Liver (tissue), 10 donors: ENCODE measurements at places on chromosomes 1 and 21.
A peak's percentile ranks its signal among the peaks of the same experiment; 100 is the strongest.

GRCh38 chr1:116957646-116958045 is 43.9 kb upstream of the CD101 start:
- no peaks in the 10 kb centered on the region for H3K27me3 ChIP-seq
- H3K4me3 ChIP-seq, result no peak overlapping the region
- H3K36me3 ChIP-seq, result no peaks in the 10 kb centered on the region
- H3K4me1 ChIP-seq, result no peaks in the 10 kb centered on the region
- no peak overlapping the region for H3K27ac ChIP-seq
- DNase-seq, result no peak

GRCh38 chr1:31335007-31335406 is 37.9 kb downstream of the FABP3 start:
- H3K4me1 ChIP-seq, result no peaks in the 10 kb centered on the region
- DNase-seq, result no peak
- no peaks in the 10 kb centered on the region for H3K27me3 ChIP-seq
- no peaks in the 10 kb centered on the region for H3K36me3 ChIP-seq

DNA sequence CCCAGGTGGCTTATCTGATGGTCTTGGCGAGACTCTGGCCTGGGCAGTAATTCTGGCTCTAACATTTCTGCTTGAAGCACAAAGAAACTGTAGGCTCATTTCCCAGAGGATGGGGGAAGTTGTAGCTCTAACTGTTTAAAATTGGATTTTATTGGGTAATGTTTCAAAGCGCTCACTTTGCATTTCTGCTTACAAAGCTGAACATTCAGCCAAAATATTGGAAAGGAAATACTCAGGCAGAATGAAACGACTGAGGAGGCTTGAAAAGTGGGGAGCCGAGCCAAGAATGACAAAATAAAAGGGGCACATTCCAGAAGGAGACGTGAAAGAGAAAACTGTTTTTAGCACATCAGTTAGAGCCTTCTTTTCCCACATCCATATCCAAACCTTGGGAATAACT is 202.6 kb downstream of the GRIK1 start:
- H3K27me3 ChIP-seq, result no peaks in the 10 kb centered on the region
- no peaks in the 10 kb centered on the region for H3K36me3 ChIP-seq
- no peaks in the 10 kb centered on the region for H3K4me1 ChIP-seq
- no peak overlapping the region for H3K27ac ChIP-seq
- H3K4me3 ChIP-seq, result no peak overlapping the region

GRCh38 chr1:45244660-45245059 is 38.3 kb upstream of the ZSWIM5 start:
- H3K36me3 ChIP-seq, result no peaks in the 10 kb centered on the region
- H3K4me3 ChIP-seq, result no peak overlapping the region
- no peak overlapping the region for H3K27ac ChIP-seq
- H3K27me3 ChIP-seq, result no peaks in the 10 kb centered on the region

- H3K4me1 ChIP-seq, result peaks cover 4% of the 10 kb centered on the region
- no peaks in the 10 kb centered on the region for H3K27me3 ChIP-seq
- H3K4me3 ChIP-seq, result no peak overlapping the region
- no peak overlapping the region for H3K27ac ChIP-seq
Measured at GRCh38 chr1:45746922-45747321, 3.5 kb downstream of the IPP start.

- H3K4me1 ChIP-seq, result no peaks in the 10 kb centered on the region
- no peak overlapping the region for H3K27ac ChIP-seq
- H3K36me3 ChIP-seq, result no peaks in the 10 kb centered on the region
Measured at GRCh38 chr1:103247517-103247916, 139.2 kb upstream of the COL11A1 start.

DNA sequence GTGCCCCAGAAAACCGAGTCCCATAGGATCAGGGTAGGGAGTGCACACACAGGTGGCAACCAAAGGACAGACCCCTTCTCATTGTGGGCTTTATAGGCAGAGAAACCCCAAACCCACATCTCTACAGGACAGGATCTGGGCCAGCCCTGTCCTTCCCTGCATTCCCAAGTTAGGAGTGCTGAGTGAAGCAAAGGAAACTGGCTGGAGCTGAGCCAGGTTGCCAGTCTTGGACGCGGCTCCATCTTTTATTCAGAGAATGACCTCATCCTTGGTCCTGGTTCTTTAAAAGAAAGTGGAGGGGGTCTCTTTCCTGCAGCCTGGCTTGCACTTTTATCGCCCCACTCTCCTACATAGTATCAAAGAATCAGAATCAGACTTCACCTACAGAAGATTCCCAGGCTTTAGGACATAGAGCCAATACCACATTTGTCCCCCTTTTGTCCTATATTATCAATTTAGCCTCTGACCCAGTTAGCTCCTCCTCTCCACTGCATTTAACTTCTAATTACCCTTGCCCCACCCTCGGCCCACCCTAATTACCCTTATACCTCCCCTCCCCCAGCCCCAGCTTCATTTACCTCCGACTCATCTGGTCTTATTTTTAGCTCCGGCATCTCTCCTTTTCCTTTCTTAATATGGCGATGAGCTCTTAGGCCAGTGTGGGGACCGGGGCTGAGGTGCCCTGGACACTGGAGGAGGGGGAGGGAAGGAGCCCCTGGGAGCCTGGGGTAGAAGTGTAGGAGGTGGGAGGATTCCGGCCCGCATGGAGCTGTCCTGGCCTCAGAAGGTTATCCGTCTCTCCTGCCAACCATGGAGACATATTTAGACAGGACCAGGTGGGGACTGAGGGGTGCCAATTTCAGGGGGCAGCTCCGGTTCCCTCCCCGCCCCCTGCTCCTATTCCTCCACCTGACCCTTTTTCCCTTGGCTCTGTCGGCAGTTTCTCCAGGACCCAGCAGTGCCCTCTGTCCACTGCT is at the start of gene CASQ1:
TSS of gene CASQ1 (plus strand) at position 927 of the 977 bp plus-strand sequence. CDS start 177 bp downstream, outside the sequence.
- H3K27me3 ChIP-seq, result no peaks in the 10 kb centered on the region
- H3K36me3 ChIP-seq, result no peaks in the 10 kb centered on the region
- no peak within 1 kb of the TSS for H3K27ac ChIP-seq
- H3K4me1 ChIP-seq, result peaks cover 2% of the 10 kb centered on the region
- DNase-seq, result no peak

GRCh38 chr1:9871707-9872425 is 38.2 kb downstream of the CTNNBIP1 start:
- H3K4me1 ChIP-seq, result peaks cover 24% of the 10 kb centered on the region
- H3K27ac ChIP-seq, result no peak overlapping the region
- H3K27me3 ChIP-seq, result no peaks in the 10 kb centered on the region
- H3K4me3 ChIP-seq, result no peak overlapping the region
- no peak for DNase-seq

- DNase-seq, result no peak
- H3K27ac ChIP-seq, result no peak overlapping the region
- H3K36me3 ChIP-seq, result no peaks in the 10 kb centered on the region
- no peaks in the 10 kb centered on the region for H3K27me3 ChIP-seq
- no peaks in the 10 kb centered on the region for H3K4me1 ChIP-seq
- no peak overlapping the region for H3K4me3 ChIP-seq
Measured at GRCh38 chr1:7463526-7463925, 307.6 kb upstream of the VAMP3 start.

DNA sequence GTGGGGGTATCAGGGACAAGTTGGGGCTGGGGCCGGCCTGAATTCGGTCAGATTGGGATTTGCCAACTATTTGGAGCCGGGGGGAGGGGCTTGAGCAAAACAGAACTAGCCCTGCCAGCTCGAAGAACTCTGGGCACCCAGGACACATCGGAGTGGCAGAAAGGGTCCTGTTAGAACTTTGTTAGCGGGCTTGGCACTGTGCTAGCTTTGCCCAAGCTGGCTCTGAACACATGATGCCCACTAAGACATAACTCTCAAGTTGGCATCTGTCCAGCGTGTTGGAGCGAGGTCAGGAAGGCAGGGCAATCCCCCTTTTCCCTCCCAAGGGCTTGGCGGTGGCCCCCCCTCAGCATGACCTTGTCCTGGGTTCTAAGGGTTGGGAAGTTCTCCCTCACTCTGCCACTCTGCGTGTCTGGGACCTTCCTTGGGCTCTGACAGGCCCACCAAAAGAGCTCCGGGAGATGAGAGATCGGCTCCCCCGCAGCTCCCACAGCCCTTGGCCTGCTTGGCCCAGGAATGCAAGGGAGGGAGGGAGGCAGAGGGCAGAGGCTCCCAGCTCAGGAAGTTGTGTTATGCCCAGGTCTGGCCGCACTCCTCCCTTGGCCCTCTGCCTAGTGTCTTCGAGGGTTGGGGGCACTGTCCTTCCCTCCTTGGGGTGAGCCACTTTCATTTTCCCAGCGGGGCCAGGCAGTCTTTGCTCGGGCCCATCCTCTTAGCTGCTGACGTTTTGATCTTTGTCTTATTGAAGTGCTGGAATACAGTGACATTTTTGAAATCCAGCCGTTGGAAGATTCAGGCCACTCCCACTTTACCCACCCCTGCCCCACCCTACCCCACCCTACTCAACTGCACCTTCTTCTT is 1.2 kb downstream of the LMNA start:
- H3K27ac ChIP-seq, result peak overlapping the region; percentile 82
- H3K27me3 ChIP-seq, result no peaks in the 10 kb centered on the region
- DNase-seq, result peak; percentile 59

GRCh38 chr1:71080230-71080738 is 551 bp downstream of the ZRANB2 start:
- H3K36me3 ChIP-seq, result peaks cover 24% of the 10 kb centered on the region
- no peaks in the 10 kb centered on the region for H3K27me3 ChIP-seq
- peak overlapping the region; percentile 94 for H3K4me3 ChIP-seq
- H3K4me1 ChIP-seq, result peaks cover 2% of the 10 kb centered on the region
- H3K27ac ChIP-seq, result peak overlapping the region; percentile 58

DNA sequence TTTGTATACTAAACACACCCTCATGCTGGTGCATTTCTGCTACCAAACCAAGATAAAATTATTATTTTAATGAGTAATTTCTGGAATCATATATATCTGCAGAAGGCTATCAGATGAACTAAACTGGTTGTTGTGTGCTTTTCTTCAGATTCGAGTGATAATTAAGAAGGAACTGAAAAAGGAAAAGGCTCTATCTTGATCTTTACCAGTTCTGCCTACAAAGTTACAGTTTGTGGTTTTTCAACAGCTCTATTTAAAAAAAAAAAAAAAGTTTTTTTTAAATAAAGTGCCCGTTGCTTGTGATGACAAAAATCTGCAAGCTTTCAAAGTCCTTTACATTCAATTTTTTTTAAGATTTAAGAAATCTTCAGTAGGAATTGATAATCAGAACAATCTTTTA is 13.6 kb downstream of the DENND1B start:
- H3K4me3 ChIP-seq, result no peak overlapping the region
- no peaks in the 10 kb centered on the region for H3K4me1 ChIP-seq
- H3K27ac ChIP-seq, result no peak overlapping the region

DNA sequence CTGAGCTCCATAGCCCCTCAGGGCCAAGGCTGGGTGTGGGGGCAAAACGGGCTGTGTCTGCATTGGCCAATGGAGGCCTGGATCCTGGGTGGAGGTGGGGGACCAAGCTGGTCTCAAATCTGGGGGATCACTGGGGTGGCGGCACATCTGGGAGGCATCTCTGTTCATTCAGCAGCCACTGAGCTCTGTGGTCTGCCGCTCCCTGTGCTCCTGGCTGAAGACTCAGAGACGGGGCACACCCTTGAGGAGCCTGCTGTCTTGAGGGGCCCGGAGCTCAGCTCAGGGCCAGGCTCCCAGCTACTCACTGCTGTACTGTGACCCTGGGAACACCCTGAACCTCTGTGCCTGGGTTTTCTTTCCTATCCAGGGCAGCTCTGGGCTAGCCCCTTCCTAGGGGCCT is 90.3 kb upstream of the WNT4 start:
- no peak overlapping the region for H3K27ac ChIP-seq
- no peak overlapping the region for H3K4me3 ChIP-seq

GRCh38 chr1:182731852-182732575 is 47.6 kb upstream of the RGS8 start:
- H3K36me3 ChIP-seq, result no peaks in the 10 kb centered on the region
- H3K27ac ChIP-seq, result no peak overlapping the region
- H3K4me3 ChIP-seq, result no peak overlapping the region
- H3K27me3 ChIP-seq, result no peaks in the 10 kb centered on the region
